Forelimb muscle (tissue), 1 donor: ENCODE measurements at places on chromosomes 5 and 9.

GRCh38 chr5:133065471-133065870 is 13.7 kb downstream of the HSPA4 start:
- DNase-seq: no peak

DNA sequence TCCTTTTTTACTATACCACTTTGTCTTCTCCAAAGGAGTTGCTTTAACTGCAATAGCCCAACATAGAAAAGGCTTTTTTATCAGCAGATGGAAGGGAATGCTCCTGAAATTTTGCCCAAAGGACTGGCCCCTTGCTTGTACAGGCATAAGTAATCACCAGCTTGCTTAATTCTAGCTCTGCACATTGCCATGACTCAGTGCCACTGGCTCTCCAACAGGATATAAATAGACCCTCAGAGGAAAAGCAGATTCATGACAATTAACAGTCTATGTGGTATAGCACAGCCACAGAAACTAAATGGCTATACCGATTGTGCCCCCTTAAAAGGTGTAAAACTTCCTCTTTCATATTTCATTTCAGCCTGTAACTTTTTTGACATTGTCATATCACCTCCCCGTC is 227.0 kb downstream of the ZNF608 start:
- no peak for DNase-seq

DNA sequence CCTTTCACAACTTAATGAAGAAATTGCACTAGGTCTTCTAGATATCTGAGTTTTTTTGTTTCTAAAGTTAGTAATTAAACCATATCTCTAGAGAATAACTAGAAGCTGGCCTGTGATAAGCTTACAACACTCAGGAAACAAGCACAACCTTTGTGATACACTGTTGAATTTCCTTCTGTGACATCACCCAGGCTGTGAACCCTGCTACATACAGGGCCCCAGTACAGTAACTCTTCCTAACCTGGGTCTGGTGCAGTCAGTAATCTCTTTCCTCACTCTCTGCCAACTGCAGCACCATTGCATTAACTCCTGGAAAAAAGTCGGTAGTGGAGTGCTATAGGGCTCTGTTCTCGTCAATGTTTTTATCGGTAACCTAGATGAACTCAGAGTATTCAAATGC is 10.6 kb upstream of the IGFBPL1 start:
- no peak for DNase-seq

- DNase-seq: no peak
These were observed 173.3 kb downstream of the PALM2AKAP2 start for GRCh38 chr9:109953300-109953699.

GRCh38 chr9:8448226-8448625 is 648.6 kb upstream of the DMAC1 start:
- no peak for DNase-seq

DNA sequence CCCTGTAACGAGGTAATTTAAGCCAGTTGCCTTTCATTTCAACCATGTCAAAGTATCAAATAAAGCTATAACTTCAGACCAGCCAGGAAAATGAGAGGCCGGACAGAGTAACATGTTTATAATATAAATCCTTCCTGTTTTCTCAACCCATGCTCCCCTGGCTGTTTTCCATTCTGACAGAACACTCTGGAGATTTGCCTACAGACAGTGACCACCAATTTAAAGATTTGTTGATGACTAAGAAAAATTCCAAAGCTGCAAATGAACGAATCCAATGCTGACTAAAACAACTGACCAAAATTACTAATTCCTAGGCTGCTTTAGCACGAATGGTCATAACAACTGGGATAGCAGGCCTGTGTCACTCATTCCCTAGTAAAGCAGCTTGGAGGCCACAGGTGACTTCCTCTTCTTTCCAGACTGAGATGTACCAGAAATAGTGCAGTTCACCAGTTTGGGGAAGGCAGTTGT is 141.4 kb downstream of the AOPEP start:
- DNase-seq: no peak

DNA sequence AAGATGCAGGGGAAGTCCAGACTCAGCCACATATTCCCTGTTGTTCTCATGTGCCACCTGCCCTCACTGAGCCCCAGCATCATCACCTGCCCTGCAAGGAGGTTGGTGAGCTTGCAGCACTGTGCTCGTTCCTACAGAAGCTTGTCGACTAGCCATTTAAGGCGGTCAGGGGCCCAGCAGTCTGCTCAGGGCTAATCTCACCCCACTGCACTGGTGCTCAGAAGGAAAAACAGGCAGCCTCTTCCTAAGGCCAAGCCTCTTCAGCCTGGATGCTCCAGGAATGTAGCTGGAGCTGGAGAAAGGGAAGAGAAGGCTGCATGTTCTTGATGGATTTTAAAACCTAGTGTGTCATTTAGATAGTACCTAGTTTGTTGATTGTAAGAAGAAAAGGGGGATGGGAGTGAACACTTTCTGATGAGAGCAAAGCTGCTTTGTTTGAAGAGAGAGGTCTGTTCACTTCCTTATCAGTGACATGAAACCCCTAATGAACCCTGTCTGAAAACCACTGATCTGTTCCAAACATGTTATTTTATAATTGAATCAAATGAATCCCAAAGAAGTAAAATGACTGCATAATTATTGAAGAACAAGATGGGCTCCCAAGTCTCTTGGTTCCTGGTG is 10.6 kb upstream of the ASPN start:
- DNase-seq: no peak

- DNase-seq: no peak
These were observed 11.5 kb downstream of the NFIB start for GRCh38 chr9:14302405-14302804.

- DNase-seq: no peak
These were observed 20.7 kb upstream of the TMOD1 start for GRCh38 chr9:97480749-97481148.

DNA sequence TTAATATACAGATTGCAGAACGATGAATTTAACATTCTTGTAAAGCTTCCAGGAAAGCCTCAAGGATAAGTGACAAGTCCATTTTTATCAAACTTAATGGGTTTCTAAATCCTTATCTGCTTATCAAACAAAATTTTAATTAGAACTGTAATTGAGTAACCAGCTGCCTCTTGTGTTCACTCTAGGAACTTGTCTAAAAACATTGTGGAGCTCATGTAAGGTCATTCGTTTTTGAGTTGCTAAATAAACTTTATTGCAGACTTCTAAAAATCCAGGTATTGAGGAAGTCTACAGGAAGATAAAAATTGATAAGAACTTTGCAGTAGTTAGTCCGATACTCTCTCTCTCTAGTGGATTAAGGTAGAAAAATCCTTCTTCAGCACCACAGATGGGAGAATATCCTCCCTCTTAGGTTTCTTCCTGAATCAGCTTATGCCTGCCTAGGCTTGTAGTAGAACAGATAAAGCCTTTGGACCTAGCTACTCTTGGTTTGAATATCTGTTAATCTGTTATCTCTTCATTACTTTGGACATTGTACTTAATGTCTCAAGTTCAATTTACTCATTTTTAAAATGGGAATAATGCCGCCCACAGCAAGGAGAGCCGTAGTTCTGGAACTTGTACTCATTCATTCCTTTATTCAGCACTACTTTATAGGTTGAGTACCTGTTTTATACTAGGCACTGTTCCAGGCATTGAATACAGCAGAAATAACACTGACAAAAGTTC is 60.0 kb upstream of the DHFR start:
- no peak for DNase-seq

DNA sequence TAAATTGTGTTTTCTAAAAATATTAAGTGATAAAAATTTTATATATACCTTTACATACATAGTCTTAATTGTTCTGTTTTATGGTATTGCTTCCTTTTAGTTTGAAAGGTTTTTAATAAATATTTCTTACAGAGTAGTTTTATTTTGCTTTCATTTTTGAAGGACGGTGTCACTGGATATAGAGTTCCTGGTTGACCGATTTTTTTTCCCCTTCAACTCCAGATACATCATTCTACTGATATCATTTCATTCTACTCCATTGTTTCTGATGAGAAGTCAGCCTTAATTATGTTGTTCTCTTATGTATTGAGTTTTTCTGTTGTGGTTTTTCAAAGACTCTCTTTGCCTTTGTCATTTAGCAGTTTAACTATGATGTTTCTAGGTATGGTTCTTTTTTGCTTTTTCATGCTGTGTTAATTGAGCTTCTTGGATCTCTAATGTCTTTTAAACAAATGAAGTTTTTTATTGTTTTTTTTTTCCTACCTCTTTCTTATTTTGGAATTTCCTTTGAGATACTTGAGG is 30.4 kb downstream of the MTREX start:
- DNase-seq: no peak

- no peak for DNase-seq
These were observed 72.6 kb downstream of the ZNF354C start for GRCh38 chr5:179132586-179133355.

- no peak for DNase-seq
These were observed 895.1 kb downstream of the TLE1 start for GRCh38 chr9:80794197-80794596.

DNA sequence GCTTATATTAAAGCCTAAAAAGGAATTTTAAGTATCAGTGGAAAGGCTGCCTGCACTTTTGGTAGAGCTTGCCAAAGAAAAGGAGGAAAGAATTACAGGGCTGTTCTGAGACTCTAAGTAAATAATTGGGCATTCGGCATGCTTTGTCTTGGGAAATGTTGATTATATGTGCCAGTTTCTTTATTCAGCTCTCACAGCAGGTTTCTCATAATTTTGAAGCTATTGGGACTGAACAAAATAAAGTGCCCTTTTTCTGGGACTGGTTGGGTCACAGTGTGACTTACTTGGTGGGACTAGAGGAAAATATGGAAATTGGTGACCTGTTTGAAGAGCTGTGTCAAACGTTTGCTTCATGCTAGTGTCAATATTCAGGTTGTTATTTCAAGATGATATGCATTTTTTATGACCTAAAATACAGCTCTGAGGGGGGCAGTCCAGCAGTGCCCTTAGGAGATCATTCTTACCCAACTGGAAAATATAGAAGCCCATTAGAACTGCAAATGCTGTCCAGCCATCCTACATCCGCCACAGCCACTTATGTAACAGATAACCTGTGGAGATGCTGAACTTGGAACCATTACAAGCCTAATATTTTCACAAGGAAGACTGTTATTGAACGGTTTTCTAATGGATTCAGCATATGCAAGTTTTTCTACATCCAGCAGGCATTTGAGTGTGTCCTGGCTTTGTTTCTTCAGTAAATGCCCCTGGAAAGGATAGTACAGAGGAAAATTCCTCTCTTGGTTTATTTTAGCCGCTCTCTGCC is 122.4 kb downstream of the SNCAIP start:
- no peak for DNase-seq

- no peak for DNase-seq
These were observed 4.0 kb downstream of the ISL1 start for GRCh38 chr5:51386916-51387883.

- DNase-seq: no peak
These were observed 144.7 kb downstream of the KDM4C start for GRCh38 chr9:6902423-6902822.

DNA sequence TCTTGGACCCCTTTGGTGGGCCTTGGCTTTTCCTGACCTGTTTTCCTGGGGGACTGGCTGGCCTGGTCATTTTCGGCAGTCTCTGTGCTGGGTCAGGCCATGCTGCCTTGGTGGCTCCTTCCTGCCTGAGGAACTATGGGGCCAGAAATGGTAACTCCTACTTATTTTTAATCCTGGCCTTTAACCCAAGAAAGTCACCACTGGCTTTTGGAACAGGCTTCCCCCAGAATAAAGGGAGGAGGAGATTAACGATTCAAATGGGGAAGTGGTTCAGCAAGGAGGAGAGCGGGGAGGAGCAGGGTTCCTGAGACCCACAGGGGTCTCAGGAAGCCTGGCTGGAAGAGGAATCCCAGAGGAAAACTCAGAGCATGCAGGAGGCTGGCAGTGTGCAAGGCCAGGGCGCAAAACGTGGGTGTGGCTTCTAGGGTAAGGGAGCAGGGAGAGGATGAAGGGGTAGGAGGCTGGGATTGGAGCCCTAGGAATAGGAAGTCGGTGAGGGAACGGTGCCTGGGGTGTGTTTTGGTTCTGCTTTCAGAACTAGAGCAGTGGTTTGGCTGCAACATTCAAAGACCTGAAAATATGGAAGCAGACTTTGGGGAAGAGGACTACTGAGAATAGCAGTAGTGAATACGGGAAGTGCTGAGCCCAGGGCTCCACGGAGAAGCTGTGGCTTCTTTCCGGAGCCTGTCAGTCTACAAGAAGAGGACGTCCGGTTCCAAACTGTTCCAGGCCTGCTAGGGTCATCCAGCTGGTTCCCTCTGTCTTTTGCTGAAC is 271.1 kb upstream of the KLF4 start:
- DNase-seq: no peak

DNA sequence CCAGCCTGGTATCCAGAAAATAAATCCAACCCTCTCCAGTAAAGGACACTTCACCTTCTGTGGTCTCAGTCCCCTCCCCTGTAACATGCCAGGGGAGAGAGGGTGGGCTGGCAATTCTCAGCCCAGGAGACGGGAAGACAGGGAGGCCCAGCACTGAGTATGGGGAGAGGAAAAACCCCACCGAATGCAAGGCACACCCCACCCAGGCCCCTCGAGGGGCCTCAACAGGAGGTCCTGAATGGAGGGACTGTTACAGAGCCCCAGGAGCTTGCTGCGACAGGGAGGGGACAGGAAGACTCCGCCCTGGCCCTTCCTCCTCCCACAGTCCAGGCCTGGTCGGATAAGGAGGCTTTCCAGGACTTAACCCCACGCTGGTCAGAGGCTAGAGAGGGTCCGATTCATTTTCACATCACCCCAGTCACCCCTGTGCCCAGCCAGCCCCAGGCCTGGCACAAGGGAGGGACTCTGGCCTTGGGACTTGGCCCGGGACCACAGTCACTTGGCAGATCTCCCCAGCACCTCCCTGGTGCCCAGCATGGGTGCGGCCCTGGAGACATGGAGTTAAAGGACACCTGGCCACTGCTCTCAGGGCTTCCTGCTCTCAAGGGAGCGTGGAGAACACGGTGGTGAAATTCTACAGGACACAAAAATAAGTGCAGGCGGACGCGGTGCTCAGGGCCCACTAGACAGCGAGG is 44.9 kb upstream of the STXBP1 start:
- DNase-seq: no peak

- DNase-seq: no peak
These were observed 226.9 kb upstream of the C9orf72 start for GRCh38 chr9:27800159-27800558.

- DNase-seq: no peak
These were observed 406.3 kb downstream of the SPOCK1 start for GRCh38 chr5:137092831-137093230.

- no peak for DNase-seq
These were observed 816.2 kb upstream of the GRAMD2B start for GRCh38 chr5:125607018-125607417.

GRCh38 chr9:132351404-132352045 is 3.3 kb downstream of the SETX start:
- DNase-seq: no peak

DNA sequence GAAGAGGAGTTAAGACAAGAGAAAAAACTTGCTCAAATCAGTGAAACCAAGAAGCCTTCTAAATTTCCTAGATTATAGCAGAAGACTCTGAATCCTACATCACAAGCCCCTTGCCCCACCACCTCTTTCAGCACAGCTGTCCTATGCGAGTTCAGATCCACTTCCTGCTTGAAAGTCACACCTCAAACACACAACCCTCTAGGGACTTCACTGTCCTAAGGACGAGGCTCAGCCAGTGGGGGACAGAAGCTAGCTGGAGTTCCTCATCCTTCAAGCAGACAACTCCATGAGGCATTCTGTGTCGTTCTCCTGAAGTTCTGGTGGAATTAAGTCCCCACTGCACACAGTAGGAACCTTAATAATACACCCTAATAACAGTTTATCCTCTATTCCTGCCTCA is 44.3 kb downstream of the NRG2 start:
- no peak for DNase-seq
